ENCODE measurements at places on chromosomes 11 and 22.

- DNase-seq, result no peak
Observed at GRCh38 chr11:2927851-2928604, 1.2 kb downstream of the PHLDA2 start.

DNA sequence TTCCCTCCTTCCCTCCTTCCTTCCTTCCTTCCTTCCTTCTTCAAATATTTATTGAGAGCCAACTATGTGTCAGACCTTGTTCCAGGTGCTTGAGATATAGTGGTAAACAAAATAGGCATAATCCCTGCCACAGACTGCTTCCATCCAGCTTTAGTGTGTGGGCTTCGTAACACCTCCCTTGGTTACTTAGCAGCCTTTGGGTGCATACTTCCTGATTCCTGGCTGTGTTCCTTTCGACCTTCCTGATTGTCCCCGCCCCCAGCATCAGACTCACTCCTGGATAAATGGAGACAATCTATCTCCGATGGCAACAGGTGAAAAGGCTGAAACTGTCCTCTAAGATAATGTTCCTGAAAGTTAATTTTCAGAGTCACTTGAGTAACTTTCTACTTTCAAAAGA, 13.5 kb downstream of the CCDC81 start:
- DNase-seq, result no peak

DNA sequence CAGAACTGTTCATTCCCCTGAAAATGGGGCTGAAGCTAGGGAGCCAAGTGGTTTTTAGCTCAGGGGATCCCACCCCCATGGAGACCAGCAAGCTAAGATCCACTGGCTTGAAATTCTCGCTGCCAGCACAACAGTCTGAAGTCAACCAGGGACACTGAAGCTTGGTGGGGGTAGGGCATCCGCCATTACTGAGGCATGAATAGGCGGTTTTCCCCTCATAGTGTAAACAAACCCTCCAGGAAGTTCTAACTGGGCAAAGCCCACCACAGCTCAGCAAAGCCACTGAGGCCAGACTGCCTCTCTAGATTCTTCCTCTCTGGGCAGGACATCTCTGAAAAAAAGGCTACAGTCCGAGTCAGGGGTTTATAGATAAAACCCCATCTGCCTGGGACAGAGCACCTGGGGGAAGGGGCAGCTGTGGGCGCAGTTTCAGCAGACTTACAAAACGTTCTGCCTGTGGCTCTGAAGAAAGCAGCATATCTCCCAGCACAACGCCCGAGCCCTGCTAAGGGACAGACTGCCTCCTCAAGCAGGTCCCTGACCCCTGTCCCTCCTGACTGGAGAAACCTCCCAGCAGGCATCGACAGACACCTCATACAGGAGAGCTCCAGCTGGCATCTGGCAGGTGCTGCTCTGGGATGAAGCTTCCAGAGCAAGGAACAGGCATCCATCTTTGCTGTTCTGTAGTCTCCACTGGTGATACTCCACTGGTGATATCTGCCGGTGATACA, 32.7 kb downstream of the GAB4 start:
- no peak for DNase-seq

DNA sequence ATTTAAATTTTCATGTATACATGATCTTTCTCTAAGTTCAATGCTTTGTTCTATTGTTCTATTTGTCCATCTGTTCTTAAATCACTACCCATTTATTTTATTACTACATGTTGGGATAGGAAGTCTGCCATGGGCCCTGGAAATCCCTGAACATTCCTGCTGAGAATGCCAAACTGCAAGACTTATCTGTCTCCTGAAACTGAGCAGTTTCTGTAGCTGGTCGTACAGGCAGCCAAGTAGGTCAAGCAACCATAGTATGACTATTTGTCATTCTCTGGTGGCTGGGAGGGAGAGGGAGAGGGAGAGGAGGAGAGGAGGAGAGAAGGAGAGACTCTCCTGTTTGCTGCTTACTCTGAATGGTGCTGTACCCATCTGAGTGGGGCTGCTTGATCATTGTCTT, 82.8 kb upstream of the SNX19 start:
- DNase-seq, result no peak

- no peak for DNase-seq
Observed at GRCh38 chr11:117221775-117222517, 9.9 kb downstream of the PCSK7 start.

DNA sequence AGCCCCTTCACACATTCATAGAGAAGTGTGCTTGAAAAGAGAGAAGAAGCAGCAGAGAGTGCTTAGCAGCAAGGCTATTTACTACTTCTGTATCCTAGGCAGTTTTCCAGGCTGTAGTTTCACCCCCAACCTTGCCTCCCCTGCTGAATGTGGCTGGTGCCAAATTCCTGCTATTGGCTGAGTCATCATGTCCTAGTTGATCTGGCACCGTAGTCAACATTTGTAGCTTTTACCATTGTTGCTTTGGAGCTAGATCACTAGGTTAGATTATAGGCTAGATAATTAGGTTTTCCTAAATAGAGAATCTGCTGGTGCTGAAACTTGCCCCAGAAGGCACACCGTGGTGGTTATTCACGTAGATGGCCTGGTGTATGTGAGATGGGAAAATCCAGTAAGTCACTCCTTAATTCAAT, 32.7 kb downstream of the ARHGAP42 start:
- no peak for DNase-seq

GRCh38 chr11:65530157-65530496, 5.2 kb downstream of the SCYL1 start:
- no peak for DNase-seq

DNA sequence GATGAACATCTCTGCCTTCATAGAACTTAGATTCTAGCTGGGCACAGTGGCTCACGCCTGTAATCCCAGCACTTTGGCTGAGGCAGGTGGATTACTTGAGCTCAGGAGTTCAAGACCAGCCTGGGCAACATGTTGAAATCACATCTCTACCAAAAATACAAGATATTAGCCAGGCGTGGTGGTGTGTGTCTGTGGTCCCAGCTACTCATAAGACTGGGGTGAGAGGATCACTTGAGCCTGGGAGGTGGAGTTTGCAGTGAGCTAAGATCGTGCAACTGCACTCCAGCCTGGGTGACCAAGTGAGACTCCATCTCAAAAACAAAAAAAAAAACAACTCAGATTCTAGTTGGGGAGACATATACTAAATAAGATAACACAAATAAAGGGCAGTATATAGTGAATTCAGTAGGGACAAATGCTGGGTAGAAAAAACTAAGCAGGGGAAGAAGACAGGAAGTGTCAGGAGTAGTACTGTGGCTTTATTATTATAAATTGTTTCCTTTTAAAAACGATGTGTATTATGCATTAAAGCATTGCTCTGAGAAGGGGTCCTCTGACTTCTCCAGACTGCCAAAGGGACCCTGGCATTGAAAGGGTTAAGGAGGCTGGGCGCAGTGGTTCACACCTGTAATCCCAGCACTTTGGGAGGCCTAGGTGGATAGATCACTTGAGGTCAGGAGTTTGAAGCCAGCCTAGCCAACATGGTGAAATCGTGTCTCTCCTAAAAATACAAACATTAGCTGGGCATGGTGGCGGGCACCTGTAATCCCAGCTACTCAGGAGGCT, 46.7 kb downstream of the PACS1 start:
- DNase-seq, result no peak

- DNase-seq, result no peak
Observed at GRCh38 chr11:701741-702461, 4.1 kb upstream of the EPS8L2 start.
